ENCODE measurements at places on chromosomes 6 and 20.

GRCh38 chr6:130159956-130160355 lies 62.8 kb downstream of the SAMD3 start:
- no peak for DNase-seq

DNA sequence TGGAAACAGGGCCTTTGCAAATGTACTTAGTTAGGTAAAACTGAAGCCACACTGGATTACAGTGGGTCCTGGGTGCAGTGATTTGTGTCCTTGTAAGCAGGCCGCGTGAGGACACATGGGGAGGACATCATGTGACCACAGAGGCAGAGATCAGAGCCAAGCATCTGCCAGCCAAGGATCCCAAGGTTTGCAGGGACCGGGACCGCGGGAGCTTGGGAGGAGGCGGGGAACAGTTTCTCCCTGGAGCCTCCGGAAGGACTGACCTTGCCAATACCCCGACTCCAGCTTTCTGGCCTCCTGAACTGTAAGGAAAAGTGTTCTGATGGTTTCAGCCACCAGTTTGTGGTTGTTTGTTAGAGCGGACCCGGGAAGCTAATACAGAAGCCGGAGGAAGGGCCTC lies 500.9 kb downstream of the PREX1 start:
- no peak for DNase-seq

- no peak for DNase-seq
Measured at GRCh38 chr6:12152023-12152970, 137.9 kb upstream of the EDN1 start.

DNA sequence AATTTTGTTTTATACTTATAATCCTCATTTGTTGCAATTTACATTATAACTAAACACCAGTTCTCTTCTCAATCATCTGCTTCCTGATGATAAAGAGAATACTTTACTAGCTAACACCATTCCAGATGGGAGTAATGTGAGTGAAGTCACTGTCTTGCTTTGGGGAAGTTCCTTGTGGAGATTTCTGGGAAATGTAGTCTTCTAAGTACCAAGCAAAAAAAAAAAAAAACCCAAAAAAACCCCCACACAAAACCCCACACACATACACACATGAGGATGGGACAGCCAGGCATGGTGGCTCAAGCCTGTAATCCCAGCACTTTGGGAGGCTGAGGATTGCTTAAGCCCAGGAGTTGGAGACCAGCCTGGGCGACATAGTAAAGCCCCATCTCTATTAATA lies 2.2 kb upstream of the SNPH start:
- no peak for DNase-seq

DNA sequence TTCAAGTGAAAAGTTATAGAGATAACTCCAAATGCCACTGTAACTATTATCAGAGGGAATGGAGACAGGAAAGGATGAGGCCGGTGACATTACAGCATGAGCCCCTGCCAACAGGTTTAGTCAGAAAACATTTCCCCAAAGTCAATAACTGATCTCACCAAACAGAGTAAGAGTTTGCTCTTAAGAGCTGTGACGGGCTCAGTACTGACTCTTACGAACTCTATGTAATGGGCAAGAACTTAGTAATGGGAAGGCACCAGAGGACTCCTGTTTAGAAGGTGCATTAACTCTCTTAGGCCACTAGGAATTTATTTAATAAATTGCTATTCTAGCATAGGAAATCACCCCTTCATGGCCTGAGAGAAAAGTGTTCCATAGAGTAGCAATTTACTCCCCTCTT lies 76.8 kb downstream of the SAMD5 start:
- DNase-seq = no peak

Measured in AG04449 (cell line).